ENCODE measurements at places on chromosomes 11 and 22.
A peak's percentile ranks its signal among the peaks of the same experiment; 100 is the strongest.

GRCh38 chr11:100963375-100963774 is 166.2 kb downstream of the PGR start:
- DNase-seq, result no peak

DNA sequence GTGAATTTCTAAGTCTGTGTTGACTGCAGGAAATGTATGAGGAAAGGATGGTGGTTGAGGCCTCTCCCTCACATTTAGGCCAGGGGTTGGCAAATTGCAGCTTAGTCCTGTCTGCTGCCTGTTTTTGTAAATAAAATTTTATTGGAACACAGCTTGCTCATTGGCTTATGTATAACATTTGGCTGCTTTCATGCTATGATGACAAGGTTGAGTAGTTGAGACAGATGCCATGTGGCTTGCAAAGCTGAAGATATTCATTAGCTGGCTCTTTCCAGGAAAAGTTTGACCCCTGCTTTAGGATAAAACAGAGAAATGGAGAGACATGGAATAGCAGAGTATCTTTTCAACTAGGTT is 46.2 kb downstream of the BCR start:
- no peak for DNase-seq

DNA sequence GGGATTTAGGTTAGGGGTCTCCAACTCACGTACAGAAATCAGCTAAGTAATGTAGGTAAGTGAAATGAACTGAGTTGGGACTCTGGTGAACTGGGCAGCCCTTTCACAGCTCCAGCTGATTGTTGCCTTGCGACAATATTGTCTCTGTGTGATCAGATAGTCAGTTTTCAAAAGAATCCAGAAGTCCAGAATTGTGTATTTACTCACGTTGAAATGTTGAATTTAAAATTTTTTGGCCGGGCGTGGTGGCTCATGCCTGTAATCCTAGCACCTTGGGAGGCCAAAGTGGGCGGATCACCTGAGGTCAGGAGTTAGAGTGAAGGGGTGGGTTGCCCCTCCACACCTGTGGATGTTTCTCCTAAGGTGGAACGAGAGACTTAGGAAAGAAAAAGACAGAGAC is 18.8 kb upstream of the WDR74 start:
- no peak for DNase-seq

DNA sequence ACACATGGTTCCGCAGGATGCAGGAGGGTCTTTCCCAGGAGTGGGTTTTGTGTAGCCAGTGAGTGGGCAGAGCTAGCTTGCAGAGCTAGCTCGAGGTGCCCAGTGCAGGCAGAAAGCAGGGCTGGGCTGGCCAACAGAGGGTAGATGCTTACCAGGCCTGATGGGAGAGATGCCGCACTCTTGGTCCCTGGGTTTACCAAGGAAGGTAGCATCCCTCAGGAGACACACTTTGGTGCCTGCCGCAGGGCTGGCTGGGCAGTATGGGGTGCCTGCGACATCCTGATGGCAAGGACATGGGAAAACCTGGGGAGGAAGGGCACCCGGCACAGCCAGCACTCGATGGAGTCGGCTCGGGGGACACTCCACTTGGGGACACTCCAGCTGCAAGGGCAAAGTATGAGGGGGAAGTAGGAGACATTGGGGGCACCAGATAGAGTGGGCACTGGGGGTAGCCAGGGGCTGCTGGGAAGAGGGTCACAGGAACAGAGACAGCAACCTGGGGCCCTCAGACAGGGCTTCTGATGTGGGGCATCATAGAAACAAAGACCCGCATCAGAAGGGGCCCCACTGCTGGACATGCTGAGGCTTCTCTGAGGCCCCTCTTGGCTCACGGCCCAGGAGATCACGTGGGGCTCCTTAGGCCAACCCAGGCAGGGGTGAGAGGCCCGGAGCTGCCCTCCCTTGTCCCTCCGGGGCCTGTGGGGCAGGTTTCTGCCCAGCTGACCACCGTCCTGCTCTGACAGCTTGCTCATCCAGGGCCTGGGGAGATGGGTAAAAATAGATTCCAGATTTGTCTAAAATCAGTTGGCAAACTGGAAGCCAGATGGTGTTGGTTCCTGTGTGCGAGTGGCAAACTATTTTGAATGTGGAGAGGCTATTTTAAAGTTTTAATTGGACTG is 89.8 kb downstream of the MORC2 start:
- DNase-seq, result no peak

DNA sequence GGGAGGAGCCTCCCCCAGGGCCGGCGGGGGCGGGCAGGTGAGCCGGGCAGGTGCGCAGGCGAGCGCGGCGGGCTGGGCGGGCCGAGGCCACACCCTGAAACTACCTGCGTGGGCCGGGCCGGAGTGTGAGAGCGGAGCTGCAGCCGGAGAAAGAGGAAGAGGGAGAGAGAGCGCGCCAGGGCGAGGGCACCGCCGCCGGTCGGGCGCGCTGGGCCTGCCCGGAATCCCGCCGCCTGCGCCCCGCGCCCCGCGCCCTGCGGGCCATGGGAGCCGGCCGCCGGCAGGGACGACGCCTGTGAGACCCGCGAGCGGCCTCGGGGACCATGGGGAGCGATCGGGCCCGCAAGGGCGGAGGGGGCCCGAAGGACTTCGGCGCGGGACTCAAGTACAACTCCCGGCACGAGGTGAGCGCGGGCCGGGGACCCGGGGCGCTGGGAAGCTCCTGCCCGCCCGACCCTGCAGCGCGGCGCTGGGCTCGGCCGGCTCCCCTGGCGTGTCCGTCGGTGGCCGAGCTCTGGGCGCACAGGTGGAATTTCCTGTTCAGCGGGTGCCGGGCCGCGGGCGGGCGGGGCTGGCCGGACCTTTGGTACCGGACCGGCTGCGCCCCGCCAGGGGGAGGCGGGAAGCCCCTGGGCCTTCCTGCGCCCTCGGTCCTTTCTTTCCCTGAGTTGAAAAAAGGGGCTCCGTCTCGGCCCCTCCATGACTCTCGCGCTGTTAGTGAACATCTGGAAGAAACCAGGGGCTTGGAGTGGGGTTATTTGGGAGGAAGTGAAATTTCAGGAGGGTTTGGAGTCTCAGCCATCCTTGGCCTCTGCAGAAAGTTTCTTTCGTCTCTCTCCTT is at the start of gene ST14:
Gene ST14 (plus strand): TSS at position 126 of the 841 bp plus-strand sequence. CDS start 198 bp downstream, at position 324.
- DNase-seq, result peak; percentile 49

DNA sequence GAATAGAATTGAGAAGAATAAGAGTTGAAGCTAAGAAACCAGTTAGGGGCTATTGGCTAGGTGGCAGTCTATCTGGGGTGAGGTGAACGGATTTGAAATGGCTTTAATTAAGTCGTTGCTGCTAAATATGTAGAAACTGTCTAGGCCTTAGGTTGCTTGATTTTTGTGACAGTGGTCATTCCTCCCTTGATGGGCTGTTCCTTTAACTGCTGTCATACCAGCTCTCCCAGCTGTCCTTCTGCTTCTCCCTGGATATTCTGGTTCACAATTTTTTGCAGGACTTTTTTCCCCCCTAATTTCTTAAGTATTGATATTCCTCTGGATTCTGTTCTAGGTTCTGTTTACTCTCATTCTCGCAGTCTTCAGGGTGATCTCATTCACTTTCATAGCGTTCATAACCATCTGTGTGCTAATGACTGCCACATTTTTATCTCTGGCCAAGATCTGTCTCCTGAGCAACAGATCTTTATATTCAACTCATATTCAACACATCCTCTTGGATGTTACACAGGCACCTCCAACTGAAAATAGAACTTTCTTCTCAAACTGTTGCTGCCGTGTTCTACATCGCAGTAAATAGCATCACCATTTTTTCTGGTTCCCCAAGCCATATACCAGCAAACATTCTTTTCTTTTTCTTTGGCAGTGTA is 134.1 kb downstream of the UVRAG start:
- no peak for DNase-seq

- DNase-seq, result no peak
These were observed 344.9 kb downstream of the SOX6 start for GRCh38 chr11:16011396-16011795.

GRCh38 chr22:25119609-25120008 is 80.0 kb upstream of the CRYBB3 start:
- DNase-seq, result no peak

DNA sequence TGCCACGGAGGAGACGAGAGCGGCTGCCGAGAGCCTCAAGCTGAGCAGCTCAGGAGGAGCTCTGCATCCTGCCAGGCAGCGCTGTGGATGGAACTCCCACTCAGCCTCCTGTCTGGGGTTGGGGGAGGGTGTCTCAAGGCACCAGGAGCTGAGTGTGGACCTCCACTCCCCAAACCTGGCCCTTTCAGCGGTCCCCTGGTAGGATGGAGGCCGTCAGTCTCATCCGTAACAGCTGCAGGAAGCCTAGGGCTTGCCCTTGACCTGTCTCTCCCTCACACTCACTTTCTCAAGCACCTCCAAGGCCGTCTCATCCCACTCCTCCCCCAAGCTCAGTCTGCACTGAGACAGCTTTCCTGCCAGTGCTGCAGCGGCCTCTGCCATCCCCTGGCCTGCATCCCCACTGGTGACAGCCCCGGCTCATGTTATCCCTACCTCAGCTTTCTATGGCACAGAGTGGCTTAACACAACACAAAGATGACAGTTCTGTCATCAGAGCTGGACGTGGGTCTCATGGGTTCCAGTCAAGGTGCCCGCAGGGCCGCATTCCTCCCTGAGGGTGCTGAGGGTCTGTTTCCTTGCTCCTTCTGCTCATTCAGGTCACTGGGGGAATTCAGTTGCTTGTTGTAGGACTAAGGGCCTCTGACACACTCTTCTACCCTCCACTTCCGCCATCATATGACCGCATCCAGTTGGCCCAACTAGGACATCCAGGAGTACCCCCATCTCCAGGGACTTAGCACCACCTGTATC is 341.9 kb upstream of the B3GAT1 start:
- DNase-seq, result no peak

Measured in NCI-H2029 treated with DMSO at 0.1 percent for 48 hours (cell line).